ENCODE measurements at places on chromosomes 4 and X. TPM values are rescaled to one million over a fixed set of nuclear protein-coding genes. Genes with fewer than 3 reads are reported as not detected.

GRCh38 chr4:117134386-117134785 is 49.0 kb upstream of the TRAM1L1 start:
- DNase-seq: no peak

DNA sequence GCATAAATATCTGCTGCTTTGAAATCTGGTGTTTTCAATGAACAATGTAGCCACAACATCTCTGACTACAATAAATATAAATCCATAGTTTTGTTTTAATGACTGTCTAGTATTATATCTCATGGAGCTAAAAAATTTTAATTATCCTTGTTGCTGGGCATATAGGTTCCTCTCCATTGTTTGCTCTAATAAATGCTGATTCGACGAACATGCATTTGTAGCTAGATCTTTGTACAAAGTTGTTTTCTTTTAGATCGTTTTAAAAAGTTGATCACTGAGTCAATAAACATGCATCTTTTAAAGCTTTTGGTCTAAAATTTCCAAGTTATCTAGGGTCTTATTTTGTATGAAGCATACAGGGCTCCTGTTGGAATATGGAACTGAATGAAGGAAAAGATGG is 130.5 kb upstream of the GPR101 start:
- no peak for DNase-seq

The SLC10A4 gene
- total RNA-seq: not detected

DNA sequence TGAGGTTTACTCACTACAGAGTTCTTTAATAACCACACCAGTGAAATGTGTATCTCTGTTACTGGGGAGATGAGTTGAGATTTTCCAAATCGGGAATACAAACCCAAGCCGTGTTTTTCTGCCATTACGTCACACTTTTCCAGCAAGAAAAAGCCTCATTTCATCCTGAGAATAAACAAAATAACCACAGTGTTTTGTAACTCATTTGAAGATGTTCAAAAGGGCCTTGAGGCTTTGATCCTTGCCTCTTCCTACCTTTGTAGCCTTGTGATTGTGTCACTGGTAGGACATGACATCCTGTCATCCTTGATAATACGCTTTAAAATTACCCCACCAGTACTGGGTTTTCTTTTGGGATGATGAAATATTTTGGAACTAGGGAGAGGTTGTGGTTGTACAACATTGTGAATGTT is 2.9 kb downstream of the USP11 start:
- DNase-seq: no peak

The HS3ST1 gene
- 5.3 TPM for total RNA-seq

DNA sequence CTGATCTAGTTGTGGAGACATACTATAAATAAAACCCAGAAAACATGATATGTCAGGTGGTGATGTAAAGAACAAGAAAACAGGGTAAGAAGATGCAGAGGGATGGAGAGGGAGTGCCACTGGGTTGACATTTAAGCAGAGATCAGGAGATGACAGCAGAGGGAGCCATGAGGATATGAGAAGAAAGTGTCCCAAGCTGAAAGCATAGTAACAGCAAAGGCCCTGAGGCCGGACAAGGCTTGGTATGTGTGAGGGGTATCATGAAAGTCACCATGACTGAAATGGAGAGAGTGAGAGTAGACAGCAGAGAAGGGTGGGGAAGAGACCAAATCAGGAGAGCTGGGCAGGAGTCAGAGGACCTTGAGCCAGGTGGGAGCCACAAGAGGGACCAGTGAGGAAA is 3.4 kb downstream of the GPKOW start:
- DNase-seq: no peak

The OTOP1 gene
- total RNA-seq: not detected

- no peak for DNase-seq
Measured at GRCh38 chr4:41964401-41964800, 17.2 kb upstream of the DCAF4L1 start.

Data from pulmonary artery endothelial cell (primary cell).